ENCODE measurements at places on chromosomes 5 and 9. TPM values are rescaled to one million over a fixed set of nuclear protein-coding genes. Genes with fewer than 3 reads are reported as not detected.

KIF4B gene
- not detected for total RNA-seq

ST8SIA4 gene
- 0.42 TPM for total RNA-seq

FGF1 gene
- total RNA-seq, result 6.9 TPM

PRLR gene
- total RNA-seq, result not detected

GRCh38 chr5:173873306-173873922, 14.7 kb upstream of the CPEB4 start:
- DNase-seq, result no peak

- DNase-seq, result no peak
These were observed 61.5 kb downstream of the OSTF1 start for GRCh38 chr9:75149841-75150241.

GRCh38 chr9:19229595-19230354, 718 bp upstream of the DENND4C start:
- no peak for DNase-seq

DNA sequence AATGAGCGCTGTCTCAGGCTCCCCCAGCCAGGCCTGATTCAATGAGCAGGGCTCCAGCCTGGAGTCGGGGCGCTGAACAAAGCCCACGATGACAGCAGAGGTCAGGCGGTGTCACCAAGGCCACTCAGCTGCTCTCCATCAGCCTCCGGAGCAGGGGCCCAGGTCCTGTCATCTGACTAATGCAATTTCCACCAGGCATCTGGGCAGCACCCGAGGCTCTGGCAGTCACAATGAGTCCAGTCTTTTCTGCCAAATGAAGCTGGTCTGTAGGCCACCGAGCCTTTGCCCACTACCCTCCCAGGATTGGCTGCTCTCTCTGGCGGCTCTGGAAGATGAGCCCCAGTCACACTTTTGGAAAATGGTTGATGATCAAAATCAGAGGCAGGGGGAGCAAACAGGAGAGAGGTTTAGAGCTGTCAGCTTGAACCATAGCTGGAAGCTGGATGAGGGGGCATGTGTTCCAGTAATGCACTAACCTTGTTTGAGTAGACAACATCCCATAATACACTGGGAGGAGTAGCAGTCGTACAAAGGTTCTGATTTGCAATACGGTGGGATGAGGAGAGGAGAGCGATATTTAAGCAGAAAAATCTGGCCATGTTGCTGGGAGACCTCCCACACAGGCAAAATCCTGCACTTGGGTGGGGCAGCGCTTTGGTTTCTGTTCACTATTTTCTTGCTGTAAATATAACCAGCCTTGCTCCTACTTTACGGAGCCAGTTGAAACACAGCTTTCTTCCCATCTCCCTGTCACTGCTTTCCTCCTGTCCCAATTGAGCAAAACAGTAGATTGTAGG, 306.4 kb upstream of the PANK3 start:
- DNase-seq, result no peak

DNA sequence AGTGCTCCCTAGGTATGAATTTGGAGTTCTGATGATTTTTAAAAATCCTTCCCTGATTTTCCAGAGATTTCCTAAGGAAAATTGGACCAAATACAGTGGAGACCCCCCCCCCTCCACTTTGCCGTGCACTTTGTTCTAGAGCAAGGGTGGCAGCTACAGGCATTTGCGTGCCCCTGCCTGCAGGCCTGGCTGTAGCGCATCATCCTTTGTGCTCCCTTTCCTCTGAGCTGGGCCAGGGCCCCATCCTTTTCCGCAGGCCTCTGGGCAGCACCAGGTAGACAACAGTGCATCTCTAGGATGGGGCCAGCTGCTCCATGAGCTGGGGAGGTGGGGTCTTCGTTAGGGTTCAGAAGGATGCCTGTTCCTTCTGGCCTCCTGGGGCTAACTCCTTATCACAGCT, 39.6 kb downstream of the TRIO start:
- DNase-seq, result no peak

- DNase-seq, result no peak
These were observed 744 bp downstream of the TARS1 start for GRCh38 chr5:33441241-33442177.

DNA sequence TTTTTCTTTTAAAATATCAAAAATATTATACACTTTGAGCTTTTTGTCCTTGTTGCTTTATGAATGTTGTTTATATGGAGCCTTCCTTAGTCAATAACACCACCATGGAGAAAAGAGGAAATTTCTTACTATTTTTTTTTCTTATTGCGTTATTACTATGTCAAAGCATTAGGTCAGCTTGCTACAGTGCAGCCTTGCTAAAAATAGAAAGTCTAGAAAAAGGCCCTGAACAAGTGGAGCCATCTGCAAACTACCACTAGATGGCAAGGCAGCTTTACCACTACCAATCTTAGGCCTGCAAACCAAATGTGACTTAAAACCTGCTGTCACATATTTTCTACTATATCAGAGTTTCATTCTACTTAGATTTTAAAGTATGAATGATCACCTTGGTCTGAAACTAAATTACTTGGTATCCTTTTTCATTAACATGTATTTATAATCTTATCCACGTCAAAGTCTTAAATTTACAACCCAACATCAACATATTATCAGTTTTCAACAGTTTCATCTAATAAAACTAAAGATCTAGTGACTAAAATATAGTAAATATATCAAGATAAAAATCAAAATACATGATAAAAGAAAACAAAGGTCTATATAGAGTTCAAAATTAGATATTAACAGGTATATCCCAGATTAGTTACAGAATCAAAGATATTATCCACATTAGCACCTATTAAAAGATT, 113.1 kb upstream of the ACOT12 start:
- no peak for DNase-seq

DNA sequence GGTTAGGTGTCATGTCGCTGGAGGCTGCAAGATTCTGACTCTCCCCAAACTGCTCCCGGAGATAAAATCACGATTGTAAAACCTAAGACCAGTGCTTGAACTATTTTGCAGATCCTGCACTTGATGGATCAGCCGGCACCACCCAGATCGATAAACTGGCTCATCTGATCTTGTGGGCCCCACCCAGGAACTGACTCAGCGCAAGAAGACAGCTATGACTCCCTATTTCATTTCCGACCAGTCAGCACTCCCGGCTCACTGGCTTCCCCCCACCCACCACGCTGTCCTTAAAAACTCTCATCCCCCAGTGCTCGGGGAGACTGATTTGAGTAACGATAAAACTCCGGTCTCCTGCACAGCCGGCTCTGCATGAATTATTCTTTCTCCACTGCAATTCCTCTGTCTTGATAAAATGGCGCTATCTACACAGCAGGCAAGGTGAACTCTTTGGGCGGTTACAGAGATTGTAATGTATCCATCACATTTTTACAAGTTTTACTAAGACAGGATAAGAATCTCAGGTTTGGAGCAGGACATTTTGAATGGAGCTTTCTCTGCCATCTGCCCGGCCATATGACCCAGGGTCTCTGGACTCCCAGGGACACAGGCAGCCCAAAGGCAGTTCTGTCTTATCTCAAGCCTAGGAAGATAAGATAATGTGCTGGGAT, 10.6 kb upstream of the PPP1R26 start:
- no peak for DNase-seq

GRCh38 chr5:78574131-78574673, 74.4 kb downstream of the LHFPL2 start:
- no peak for DNase-seq

DNA sequence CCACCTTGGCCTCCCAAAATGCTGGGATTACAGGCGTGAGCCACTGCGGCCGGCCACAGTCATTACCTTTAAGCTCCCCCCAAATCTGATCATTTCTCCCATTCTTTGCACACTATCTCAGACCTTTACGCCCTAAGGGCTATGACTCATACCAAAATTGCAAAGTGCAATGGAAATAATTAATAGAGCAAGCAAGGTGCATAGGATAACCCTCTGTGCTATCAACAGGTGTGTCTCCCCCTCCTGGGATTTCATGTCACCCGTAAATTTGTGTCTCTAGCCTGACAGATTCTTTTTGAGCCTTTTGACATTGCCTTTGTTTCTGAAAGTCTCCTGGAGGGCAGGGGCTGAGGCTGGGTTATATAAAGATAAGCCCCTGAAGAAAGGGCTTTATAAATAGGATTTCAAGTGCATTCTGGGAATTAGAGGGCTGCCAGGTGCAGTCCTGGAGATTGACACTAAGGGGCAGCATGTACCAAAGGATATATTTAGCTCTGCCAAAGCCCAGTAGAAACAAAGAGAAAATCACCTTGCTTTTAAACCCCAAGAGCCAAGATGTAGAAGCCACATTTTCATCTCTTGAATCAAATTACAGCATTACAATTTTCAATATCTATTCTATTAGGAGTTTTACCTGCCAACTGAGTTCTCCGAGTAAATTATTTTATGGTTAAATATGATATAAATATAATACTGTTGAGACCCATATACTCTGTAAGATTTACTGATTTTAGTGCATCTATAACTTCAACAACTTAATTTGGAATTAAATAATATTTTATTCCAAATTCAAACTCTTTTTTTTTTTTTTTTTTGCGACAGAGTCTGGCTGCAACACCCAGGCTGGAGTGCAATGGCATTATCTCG, 18.2 kb downstream of the S100Z start:
- DNase-seq, result no peak

GRCh38 chr5:171647904-171648260, 137.7 kb upstream of the SMIM23 start:
- no peak for DNase-seq

- DNase-seq, result no peak
These were observed 33.5 kb upstream of the SMU1 start for GRCh38 chr9:33109850-33110595.

DNA sequence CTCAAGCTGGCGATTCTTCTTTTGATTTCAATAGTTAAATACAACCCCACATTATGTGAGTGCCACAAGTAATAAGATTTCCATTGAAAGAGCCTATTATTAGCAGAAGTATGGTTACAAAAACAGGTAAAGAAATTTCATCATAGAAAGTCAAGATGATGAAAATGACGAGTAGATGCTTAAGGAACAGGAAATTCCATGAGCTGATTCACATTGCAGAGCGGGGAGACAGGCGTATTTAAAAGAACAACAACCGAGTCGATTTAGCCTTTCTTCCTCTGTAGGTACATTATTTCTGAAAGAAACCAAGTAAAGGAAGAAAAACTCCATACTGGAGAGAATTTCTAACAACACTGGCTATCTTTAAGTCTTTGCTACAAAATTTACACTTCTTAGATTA, 310.4 kb downstream of the SLF1 start:
- no peak for DNase-seq

GRCh38 chr5:128234928-128235641, 151.5 kb downstream of the SLC12A2 start:
- DNase-seq, result no peak
